ENCODE measurements at places on chromosomes 7 and 10.

DNA sequence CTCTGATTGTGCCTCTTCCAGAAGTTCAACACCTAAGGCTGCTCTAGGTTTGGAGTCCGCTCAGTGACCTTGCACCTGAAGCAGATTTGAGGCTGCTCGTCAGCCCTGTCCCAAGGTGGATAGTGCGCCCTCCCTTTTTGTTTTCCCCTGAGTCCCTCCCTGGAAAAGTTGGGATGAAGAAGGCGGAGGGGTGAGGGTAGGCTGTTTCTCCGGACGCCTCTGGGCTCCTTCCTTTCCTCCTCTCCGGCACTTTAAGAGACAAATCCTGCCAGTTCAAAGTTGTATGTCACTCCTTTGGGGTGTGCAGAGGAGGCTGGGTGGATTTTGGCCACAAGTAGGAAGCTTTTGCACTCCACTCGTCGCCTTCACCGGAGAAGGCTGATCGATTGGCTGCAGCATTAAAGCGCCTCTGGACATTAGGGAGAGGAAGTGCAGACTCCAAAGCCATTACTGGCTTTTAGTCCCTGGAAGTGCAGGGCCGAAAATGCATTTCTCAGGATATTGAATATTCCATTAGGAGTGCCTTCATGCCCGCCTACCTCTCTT is 81.9 kb upstream of the PRKG1 start:
- peak; percentile 26 for DNase-seq

DNA sequence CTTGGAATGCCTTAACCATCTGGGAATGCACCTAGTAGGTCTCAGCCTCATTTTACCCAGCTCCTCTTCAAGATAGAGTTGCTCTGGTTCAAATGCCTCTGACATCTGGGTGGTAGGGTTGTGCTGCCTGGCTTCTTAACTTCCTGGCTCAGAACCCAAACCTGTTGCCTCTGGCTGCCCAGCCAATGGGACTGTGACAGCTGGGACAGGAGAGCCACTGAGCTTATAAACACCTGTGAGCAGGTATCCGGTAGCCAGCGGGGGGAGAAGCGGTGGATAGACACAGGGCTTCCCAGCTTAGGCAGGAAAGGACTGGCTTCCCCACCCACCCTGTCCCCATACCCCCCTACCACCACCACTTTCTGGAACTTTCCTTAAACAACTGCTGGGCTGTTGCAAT is 115.8 kb upstream of the CARD11 start:
- DNase-seq, result no peak

DNA sequence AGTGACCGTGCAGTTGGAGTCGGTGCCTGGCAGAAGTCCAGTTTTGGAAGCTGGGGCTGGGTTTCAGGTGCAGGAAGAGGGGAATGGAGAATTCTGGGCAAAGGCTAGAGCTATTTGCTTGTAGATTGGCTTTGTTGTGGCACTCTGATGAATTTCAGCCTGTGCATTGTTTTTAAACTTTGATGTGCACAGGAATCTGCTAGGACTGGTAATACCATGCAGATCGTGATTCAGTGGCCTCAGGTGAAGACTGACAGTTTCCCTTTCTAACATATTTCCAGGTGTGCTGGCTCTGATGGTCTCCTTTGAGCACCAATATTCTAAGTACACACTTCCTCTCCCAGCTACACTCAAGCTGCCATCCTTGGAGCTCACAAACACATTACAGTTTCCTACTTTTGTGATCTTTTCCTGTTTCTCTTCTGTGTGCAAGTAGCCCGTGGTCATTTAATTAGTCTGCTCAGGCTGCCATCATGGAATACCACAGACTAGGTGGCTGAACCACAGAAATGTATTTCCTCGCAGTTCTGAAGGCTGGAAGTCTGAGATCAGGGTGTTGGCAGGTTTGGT is 55.6 kb downstream of the NOC3L start:
- DNase-seq, result no peak

DNA sequence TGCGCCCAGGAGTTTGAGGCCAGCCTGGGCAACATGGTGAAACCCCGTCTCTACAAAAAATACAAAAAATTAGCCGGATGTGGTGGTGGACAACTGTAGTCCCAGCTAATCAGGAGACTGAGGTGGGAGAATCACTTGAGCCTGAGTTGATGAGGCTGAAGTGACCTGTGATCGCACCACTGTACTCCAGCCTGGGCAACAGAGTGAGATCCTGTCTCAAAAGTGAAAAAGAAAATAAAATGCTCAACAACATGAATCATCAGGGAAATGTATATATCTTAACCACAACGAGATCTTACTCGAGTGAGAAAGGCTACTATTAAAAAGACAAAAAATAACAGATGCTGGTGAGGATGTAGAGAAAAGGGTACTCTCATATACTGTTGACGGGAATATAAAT is 72.7 kb downstream of the JMJD1C start:
- no peak for DNase-seq

DNA sequence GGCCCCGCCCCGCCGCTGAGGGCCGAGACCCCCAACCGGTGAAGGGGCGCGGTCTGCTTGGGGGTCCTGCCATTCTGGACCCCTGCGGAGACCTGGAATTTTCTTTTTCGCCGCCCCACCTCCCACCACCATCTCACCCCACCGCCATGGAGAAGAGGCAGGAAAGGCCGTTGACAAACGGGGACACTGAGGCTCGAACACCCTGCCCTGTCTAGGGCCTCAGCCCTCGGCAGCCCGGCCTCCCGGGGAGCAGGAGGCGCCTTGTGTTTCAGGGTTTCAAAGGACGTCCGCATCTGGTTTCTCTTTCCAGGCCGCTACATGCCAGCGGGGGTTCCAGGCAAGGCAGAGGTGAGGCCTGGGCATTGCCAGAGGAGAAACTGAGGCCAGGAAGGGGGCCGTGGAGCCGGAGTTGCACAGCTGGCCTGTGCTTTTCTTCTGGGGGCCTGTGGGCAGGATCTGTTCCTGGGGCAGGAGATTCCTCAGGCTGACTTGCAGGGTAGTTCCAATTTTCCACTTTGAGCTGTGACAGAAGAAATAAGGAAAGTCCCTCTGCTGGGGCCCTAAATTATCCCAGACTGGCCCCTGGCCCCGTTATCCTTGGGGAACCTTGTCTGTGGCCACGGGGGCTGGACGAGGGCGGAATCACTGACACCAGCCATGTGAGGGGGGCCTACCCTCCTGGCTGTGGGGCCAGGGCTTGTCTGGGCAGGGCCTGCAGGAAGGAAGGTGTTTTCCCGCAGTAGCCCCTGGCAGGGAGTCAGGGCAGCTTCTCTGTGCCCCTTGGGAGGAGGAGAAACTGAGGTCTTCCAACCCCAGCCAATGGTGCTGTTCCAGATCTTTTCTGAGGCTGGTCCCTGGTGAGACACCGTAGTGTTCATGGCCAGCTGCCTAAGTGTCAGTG is 900 bp upstream of the MICALL2 start:
- DNase-seq, result no peak

DNA sequence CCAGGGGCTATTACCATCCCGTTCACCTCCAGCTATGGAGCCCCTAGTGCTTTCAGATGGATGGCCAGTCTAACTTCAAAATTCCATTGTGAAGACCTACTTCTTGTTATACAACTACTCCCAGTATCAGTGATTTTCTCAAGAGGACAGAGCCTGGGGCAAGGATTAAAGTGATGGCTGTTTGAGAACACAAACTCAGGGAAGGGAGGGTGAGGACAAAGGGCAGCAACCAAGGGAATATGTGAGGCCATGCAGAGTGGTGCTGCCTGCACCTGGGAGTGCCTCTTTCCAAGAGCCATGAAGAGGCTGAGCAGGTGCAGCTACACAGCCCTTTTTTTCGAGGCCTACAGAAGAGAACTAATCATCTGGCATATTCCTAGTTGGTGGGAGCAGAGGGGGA is 303.5 kb upstream of the BMPER start:
- no peak for DNase-seq

- DNase-seq, result peak; percentile 23
These were observed 158.1 kb downstream of the CTNNA3 start for GRCh38 chr10:67537906-67538305.

- peak; percentile 15 for DNase-seq
These were observed 29.7 kb upstream of the CALN1 start for GRCh38 chr7:72441791-72442190.

DNA sequence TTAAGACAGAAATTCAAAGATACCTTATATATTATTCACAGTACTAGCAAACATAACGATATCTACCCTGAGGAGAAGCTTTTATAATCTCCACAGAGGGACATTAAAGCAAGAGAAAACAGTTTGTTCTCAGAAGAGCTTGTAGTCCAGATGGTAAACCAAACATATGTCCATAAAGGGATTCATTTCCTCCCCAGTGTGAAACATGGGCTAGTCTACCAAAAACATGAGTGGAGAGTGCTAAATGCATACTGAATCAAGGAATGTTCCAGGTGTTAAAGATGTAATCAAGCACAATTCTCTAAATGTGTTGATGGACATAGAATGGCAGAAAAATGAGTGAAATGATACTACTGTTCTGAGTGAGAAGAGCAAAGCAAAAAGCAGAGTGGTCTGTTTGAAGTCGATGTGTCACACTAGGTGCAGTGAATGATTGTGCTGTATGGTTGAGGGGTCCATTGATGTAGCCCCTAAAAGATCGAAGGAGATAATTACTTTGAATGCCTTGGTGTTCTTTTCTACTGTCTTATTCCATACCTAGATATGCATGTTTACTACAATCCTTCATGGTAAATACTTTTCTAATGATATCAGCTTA is 25.3 kb downstream of the BCAP29 start:
- DNase-seq, result no peak

DNA sequence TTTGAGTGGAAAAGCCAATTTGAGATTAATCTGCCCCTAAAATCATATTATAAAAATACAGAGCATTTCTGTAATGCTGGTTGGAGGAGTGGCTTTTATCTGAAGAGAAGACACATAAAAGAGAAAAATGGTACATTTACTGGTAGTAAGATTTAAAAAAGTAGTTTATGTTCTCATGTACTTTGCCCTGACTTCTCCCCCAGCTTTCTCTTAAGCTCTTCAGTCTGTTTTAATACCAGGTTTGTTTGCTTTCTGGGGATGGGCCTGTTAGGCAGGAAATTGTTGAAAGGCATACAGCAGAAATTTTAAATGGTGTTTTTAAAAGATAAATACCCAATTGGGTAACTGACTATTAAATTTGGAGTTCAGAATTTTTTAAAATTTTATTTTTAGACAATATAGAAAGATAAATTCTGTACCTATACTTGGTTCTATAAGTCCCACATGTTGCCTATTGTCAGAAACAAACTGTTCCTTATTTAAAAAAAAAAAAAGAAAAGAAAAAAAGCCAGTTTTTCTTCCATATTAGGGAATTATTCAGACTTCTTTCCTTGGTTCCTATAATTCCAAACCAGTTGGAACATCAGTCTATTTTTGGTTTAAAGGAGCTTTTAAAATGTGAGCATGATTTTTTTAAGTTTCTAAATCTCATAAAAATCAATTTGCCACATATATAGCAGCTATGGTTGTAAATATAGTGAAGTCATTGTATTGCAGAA is 136.6 kb downstream of the ARID5B start:
- DNase-seq, result no peak

GRCh38 chr10:71812016-71812912 is 38.8 kb downstream of the PSAP start:
- peak; percentile 36 for DNase-seq

- peak; percentile 38 for DNase-seq
These were observed 13.9 kb downstream of the DNAJC1 start for GRCh38 chr10:21989453-21990154.

GRCh38 chr10:97589479-97589878 is at the start of gene C10orf62:
Gene C10orf62, plus strand, starts transcription at chr10:97589721. Its CDS starts 177 bp downstream, at chr10:97589898.
- DNase-seq, result no peak

DNA sequence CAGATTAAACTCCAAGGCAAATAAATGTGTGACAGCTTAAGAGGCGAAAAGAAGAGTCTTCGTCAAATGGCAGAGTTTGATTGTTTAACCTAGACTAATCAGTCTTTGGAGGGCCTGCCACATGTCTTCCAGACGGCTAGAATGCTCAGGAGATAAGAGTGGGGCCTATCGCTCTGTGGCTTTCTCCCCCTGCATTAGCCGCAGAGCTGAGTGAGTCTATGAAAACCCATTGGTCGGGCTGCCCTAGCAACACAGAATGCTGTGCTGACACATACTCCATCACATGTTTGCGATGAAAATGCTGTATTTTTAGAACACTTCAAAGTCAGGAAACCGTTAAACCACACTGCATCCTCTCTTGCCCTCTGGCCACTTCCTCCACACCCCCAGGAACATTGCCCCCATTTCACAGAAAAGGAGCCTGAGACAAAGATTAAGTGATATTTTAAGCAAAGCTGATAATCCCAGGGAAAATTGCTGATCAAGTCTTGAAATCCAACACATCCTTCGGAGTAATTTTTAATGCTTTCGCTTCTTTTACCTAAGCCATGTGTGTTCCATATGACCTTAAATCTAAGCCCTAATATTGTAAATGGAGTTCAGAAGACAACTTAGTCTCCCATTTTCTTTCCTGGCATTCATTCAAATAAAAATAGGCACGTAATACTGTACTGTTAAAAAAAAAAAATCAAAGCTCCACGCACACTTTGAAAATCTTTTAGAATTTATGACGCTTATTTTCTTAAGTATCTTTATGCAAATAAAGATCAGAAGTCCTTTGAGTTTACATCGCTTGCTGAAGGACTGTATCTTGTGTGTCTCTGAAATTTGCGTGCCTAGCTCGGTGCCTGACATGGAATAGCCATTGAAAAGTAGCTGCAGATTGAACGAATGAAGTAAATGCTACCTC is 161.2 kb downstream of the CELF2 start:
- peak; percentile 51 for DNase-seq

DNA sequence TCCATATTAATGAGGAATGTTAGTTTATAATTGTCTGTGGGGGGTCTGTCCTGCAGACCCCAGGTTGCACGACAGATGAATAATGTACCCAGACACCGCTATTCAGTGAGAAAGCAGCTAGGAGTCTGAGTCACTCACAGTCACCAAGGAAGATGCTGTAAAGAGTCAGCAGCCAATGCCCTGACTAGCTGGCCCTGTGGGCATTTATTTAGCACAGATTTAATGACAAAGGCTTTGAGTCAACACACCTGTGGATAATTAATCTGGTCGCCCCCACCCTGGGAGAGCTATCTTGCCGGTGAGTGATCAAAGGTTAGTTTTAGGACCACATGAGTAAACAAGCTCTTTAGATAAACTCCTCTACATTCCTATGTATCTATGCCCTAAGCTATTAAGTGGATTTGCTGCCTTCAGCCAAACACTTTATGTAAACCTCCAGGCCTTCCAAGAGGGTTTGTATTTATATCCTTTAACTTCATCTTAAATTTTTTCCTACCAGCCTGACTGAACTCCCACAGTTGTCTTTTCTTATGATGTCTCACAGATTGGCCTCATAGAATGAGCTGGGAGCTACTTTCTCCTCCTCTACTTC is 180.0 kb upstream of the ADCY1 start:
- DNase-seq, result no peak

- DNase-seq, result peak; percentile 85
These were observed 8.2 kb downstream of the LFNG start for GRCh38 chr7:2527505-2528467.
